ENCODE measurements at places on chromosomes 5 and 9.

DNA sequence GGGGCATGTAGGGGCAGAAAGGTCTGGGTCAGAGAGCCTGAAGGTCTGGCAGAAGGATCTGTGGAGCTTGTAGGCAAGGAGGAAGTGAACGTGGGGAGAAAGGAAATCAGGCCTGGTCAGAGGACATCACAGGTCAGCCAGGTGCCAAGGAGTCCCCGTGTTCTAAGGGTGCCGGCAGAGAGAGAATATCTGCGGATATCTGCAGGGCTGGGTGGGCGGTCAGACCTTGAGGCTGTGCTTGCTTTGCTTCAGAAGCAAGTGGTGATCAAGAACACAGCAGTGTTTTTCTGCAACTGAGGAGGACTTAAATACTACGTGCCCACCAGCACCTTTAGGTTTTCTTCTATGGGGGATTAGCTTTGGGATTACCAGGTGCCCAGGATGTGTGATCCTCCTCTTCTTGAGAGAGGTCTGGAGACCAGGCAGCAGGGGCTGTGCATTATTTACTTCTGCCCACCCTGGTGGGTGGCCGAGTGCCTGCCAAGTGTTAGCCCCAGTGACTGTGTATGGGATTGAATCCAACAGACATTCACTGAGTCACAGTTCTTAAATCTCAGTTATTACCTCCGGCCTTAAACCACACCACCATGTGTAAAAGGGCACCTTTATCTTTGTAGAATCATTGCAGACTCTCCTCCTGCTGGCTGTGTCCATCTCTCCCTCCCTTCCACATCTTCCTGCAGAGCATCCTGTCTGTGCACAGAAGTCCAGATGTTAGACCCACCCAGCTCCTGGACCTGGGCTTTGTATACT, 12.5 kb upstream of the SHB start:
- DNase-seq: no peak

- no peak for DNase-seq
These were observed 52.9 kb upstream of the SLC28A3 start for GRCh38 chr9:84393266-84393950.

- DNase-seq: no peak
These were observed 24.7 kb upstream of the RAPGEF1 start for GRCh38 chr9:131764568-131764967.

DNA sequence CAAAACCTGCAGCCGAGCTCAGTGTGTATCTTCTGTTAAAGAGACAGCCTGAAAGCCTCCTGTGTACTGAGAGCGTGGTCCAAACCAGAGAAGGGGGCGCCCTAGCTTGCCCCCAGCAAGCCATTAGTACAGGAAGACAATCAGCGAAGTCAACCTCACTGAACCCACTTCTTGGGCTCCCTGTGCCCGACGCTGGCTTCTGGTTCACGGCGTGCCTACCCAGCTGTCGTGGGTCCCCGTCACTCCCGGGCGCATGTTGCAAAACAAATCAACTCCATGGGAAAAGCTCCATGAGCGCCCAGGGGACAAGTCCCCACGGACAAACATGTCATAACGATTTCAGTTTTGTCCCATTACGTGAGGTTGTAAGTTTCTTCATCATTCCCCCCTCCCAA, 326.9 kb downstream of the SH3GL2 start:
- no peak for DNase-seq

- DNase-seq: no peak
These were observed 126.1 kb upstream of the HAND1 start for GRCh38 chr5:154603953-154604679.

DNA sequence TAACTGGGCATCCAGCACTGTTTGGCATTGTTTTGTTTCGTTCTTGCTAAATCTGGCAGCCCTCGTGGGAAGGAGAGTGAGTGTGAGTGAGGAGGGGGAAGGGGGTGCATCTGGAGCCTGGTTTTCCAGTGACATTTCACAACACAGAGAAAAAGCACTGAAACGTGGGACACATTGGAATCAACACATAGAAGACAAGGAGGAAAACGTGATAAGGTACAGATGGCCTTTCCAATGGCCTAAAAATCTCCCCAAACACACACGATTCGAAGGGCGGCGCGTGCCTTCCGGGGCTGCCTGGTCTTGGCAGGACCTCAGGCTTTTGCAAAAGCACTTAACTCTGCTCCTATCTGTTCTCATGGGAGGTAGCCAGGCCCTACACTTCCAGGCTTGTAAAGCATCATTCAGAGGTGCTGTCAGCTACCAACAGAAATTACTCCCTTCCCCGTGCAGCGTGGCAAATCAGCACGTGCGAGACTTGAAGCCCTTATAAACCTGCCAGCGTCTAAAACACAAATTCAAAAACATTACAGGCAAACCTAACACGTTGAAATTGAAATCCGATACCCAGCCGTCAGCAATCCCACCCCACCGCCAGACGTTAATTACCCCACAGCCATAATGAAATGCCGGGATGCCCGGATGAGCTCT, 129.4 kb downstream of the OLFM1 start:
- no peak for DNase-seq

GRCh38 chr5:80874162-80874561, 86.0 kb upstream of the RASGRF2 start:
- no peak for DNase-seq

DNA sequence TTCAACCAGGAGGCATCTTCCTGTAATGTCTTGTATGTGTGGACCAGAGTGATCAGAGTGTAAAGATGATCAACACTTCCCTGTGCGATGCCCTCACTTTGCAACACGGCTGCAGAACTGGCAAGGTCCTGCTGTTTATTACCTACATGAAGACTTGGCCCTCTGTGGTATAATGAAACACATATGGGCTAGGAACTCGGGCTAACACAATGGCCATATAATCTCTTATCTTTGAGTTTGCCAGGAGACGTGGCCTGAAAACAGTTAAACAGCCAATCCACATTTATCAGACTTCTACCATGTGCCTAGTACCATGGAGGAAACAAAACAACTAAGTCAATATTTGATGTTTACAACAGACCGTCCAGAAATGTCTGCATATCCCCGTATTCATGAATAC, 145.5 kb downstream of the ZNF462 start:
- no peak for DNase-seq

Data from activated T-helper 1 cell treated with Interleukin-2 at 50 U/mL for 16 hours (primary cell).